ENCODE measurements at places on chromosomes 6 and 20.

- no peak for DNase-seq
Observed at GRCh38 chr6:100176311-100176950, 182.4 kb upstream of the MCHR2 start.

DNA sequence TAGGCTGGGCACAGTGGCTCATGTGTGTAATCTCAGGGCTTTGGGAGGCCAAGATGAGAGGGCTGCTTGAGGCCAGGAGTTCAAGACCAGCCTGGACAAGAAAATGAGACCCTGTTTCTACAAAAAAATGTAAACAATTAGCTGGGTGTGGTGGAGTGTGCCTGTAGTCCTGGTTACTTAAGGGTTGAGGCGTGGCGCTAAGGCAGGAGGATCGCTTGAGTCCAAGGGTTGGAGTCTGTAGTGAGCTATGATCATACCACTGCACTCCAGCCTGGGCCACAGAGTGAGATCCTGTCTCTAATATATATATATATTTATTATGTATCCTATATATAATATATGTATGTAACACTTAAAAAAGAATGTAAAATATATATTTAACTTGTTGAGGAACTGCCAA lies 7.9 kb upstream of the ABRACL start:
- no peak for DNase-seq

- peak; percentile 46 for DNase-seq
Observed at GRCh38 chr6:2245877-2246863, 765 bp upstream of the GMDS start.

DNA sequence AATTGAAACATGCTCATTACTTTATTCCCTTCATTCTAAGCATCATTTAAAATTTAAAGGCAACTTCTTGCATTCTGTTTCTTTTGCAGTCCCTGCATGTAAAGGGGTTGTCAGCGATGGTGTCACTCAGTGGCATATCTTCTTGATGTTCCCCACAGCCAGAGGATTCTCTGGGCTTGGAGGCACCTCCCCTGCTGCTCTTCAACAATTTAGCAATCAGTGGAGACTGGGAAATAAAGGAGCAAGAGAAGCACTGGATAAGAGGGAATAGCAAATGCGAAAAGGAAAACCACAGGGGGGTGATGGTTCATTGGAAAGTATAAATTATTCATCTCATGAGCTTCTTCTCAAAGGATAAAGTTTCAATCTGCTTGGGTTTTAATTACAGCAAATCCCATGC lies 30.7 kb upstream of the MC3R start:
- DNase-seq, result no peak

GRCh38 chr6:16092140-16092539 lies 36.7 kb upstream of the MYLIP start:
- no peak for DNase-seq

- DNase-seq, result no peak
Observed at GRCh38 chr6:89286516-89286915, 28.6 kb downstream of the GABRR2 start.

DNA sequence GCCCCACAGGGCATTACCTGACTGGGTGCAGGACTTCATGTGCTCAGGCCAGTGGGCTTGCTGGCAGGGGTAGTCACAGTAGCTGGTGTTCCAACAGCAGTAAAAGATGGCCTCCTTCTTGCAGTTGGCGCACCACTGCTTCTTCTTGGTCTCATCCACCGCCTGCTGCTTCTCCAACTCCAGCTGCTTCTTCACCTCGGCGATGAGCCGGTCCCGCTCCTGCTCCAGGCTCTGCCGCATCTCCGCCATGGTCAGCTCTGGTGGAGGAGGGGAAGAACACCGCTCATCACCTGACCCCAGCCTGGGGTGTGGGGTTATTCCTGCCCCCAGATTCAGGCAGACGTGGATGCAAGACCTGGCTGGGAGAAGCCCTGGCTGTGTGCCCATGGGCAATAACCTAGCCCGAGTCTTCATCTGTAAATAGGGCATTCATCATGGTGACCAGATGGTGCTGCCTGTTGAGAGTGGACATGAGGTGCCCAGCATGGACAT lies 132.2 kb downstream of the ZMYND8 start:
- DNase-seq, result no peak

GRCh38 chr6:122472022-122472340 lies 374 bp upstream of the SERINC1 start:
- DNase-seq, result no peak

GRCh38 chr6:37679539-37680476 lies 17.9 kb downstream of the MDGA1 start:
- peak; percentile 89 for DNase-seq

DNA sequence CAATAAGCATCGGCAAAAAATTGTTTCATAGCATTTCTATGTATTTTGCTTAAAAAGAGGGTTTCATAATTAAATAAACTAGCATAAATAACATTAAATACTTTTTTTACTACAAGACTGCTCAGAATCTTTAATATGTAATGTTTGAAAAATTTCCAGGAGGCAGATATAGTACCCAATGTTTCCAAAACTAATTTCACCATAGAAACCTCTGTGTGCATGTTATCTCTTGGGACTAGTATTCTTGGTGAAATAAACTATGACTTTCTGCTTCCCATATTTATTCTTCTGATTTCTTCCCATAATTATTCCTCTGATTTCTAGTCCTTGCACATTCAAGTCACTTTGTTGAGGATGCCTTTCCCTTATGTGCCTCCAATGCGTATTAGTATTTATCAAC lies 94.5 kb downstream of the PTPRK start:
- DNase-seq, result no peak

GRCh38 chr6:122459240-122459639 lies 12.4 kb downstream of the SERINC1 start:
- no peak for DNase-seq

DNA sequence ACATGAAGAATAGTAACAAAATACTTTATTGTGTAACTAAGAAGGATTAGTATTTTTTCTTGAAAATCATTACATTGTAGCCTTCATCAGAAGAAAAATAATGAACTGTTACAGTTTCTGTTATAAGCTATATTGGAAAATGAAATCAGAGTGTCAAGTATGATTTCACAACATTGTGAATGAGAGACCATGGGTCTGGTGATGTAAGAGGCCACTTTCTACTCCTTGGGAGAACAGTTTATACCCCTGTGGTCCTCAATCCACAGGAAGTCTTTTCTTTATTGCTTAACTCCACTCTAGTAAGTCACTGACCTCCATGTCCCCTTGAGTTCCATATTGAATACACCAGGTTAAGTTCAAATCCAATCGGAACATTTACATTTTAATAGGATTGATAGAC lies 218.7 kb upstream of the FERMT1 start:
- no peak for DNase-seq

DNA sequence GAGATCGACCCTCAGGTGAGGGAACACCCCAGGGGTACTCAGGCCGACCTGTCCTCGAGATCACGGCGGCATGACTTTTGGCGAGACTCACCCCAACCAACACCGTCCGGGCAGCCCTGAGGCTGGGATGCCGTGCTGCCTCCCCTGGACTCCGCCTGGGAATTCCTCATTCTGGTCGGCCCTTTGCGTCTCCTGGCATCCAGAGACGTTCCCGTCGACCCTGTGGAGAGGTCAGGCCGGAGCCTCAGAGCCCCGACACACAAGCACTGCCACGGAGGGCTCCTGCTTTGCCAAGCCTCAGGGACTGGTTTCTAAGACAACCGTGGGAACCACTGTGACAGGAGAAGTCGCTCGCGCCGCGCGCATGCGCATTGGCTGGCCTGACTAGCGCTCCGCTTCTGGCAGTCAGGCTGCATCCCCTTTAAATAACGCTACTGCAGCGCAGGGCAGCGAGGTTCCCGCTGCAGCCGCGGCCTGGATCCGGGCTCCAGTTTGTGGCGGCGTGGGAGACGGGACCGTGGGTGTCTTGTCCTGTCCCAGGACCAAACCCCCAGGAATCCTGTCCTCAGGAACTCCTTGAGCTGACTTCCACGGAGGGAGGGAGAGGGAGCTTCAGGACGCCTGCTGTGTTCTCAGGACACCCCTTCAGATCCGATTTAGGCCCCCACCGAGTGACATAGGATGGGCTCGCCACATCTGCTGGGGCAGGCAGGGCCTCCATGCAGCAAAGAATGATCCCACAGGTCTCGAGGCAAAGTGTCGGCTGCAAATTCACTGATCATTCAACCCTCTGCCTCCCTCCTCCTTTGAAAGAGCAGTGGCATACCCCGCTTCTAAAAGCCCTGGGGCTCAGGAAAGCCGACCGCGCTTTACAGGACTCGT lies 163.2 kb upstream of the ZNF337 start:
- DNase-seq, result no peak

DNA sequence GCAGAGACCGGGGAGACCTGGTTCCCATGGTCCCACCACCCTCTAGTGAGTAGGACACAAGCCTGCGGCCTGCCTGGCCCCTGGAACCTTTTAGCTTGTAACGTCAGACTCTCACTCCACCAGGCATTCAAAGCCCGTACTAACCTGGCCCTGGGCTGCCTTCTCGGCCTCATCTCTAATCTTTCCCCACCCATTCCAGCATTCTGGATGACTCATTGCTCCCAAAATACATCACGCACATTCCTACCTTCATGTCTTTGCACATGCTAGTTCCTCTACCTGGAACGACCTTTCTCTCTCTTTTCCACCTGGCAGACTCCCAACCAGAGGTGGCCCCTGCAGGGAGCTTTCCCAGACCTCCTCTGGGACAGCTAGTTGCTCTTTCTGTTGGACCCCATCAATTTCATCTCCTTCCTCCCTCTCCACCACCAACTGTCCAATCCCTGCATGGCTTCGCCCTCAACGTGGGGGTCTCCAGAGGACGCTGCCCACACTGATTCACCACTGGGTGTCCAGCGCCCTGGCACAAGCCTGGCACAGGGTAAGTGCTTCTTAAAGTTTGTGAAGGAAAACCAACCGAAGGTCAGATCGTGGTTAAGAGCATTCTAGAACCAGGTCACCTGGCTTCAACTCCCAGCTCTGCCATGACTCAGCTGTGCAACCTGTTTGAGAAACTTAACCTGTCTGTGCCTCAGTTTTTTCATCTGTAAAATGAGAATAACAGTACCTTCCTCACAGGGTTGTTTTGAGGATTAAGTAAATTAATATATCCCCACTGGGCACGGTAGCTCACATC lies 35.2 kb downstream of the JPH2 start:
- DNase-seq, result no peak

- no peak for DNase-seq
Observed at GRCh38 chr6:118334634-118335033, 213.5 kb upstream of the PLN start.

DNA sequence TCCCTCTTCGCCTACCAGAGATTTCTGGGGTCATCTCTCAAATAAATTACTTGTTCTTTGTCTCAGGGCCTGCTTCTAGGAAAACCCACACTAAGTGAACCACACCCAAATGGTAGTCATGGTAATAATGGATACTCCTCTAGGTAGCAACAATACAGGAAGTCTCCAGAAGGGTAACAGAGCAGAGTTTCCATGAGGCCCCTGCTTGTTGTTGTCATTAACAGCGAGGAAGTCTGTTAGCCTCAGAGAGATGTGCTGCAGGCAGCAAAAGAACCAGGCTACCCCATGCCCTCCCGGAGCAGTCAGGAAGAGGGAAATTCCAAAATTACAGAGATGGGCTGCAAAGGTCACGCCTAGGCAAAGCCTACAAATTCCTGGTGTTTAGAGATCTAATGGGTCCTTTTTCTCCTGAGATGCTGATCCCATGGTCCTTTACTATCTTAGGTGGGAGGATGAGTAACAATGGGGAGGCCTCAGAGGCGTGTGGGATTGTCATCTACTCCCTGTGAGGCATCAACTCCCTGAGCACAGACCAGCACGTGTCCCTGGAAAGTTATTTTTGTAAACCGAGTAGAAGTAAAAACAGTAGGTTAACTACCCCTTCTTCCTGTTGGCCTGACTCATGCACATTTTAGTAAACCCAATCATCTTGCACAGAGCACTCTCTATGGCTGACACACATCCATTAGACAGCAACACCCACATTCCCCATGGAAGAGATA lies 10.1 kb downstream of the ISM1 start:
- DNase-seq, result no peak

GRCh38 chr6:158160932-158161539 lies 7.0 kb downstream of the SERAC1 start:
- DNase-seq, result no peak

GRCh38 chr6:52161689-52162438 lies 24.3 kb upstream of the IL17A start:
- no peak for DNase-seq

- DNase-seq, result no peak
Observed at GRCh38 chr6:155170519-155170918, 93.3 kb upstream of the CLDN20 start.

DNA sequence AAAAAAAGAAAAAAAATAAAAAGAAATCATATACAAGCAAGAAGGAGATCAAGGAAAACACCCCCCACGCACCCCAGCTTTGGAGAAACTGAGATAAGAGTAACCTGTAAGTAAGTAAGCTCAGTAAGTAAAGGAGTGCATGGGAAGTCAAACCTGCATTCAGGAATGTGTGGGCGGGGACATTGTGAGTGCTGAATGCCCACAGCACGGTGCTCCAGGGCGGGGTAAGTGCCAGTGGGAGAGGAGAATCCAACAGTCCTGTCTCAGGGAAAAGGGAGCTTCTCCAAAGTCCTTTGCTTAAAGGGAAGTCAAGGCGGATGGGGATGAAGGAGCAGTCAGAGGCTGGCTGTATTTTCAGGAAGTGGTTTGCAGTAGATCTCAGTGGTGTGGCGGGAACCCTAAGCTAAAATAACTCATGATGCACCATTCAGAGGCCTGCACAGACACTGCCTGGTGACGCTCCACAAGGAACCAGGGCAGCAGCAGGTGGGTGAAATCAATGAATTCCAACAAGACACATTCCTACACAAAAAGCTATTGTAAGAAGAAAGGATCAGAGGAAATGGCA lies 368.0 kb downstream of the QKI start:
- peak; percentile 19 for DNase-seq
